ENCODE measurements at places on chromosomes 5 and 9.
A peak's percentile ranks its signal among the peaks of the same experiment; 100 is the strongest.

DNA sequence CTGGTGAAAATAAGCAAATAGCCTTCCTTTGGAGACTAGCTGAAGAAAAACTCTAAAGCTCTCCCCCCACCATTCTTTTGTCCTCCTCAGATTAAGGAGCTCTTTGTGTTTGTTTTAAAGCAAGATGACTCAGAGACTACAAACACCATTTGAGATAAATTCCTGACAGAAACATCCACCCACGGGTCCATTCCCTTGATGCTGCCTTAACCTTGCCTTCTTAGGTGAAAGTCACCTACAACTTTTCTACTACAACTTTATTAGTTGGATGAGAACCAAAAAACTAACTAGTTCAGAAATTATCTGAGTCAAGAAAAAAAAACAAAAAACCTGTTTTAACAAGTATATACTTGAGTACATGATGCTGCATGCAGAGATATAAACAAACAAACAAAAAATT lies 831.1 kb downstream of the NR2F1-AS1 start:
- DNase-seq = no peak

DNA sequence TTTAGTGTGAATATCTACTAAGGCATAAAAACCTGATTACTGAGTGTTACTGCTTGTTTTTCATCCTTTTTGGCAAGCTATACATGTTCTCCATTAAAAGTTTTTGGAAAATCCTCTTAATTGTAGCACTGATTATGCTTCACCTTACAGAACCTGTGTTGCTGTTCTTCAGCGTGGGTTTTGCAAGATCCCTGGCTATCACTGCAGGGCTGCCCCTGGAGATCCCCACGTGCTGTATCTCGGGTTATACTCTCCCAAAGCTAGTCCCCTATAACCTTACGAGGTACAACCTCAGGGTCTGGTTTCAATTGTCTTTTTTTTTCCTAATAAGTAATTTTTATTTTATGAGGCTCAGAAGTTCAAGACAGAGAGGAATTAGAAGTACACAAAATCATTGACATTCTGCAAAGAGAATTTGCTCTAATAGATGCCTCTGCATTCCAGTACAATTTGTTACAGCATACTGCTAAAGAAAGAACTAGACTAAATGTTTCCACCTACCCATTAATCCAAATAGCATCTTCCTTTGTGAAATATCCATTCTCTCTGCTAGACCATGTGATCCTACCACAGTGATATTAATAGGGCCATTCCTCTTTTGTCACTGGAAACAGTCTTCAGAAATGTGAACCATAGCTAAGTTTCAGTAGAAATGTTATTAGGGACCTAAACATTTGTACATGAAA lies 25.8 kb upstream of the CAMK4 start:
- no peak for DNase-seq

- peak; percentile 57 for DNase-seq
These were observed 2.1 kb downstream of the ANP32B start for GRCh38 chr9:97985058-97985861.

DNA sequence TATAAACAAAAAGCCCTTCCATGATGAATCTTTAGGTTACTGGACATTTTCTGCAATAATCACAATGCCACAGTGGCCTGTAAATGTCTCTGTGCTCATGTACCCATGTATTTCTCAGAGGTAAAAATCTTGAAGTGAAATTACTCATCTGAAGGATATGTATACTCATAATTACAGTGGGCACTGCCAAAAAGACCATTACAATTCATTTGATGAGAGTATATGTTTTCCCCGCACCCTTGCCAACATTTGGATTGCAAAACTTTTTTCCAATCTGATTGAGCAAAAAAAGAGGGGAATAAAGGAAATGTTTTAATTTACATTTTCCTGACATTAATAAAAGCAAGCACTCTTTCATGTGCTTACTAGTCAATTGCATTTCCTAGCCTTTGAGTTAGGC lies 110.5 kb downstream of the EPB41L4A start:
- DNase-seq = no peak

- no peak for DNase-seq
These were observed 56.9 kb upstream of the VCAN start for GRCh38 chr5:83414601-83415000.

GRCh38 chr9:98811051-98811650 lies 3.7 kb downstream of the GALNT12 start:
- DNase-seq = no peak

DNA sequence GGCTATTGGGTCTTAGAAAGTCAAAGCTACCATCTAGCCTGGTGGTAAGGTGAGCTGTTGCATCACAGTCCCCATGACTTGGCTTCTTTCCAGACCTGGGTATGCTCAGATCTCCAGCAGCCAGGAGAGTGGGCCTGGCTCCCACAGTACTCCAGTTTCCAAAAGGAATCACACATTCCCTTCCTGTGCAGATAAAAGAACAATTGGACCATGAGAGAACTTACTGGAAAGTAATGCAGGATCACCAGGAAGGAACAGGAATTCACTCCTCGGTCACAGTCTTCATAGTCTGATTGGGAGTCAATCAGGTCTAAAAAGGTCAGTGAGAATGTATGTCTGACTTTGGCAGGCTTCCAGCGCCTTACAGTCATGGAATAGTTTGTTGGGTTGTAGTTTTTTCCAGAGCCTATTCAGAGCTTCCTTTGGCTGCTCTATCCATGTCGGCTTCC lies 47.8 kb upstream of the CD180 start:
- DNase-seq = no peak

DNA sequence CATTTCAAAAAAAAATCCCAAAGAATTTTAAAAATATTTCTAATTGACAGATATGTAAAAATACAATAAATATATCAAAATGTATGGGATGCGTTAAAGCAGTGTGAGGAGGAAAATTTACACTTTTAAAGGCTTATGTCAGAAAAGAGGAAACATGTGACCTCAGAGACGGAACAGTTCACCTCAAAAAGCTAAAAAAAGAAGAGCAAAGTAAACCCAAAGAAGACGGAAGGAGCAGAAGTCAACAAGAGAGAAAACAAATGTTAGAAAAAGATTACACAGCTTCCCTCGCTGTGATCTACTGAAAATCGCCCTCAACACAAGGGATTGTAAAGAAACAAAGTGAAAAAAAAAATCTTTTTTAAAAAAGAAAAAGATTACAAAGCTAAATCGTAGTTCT lies 186.9 kb downstream of the AUH start:
- DNase-seq = peak; percentile 34

- no peak for DNase-seq
These were observed 615.2 kb downstream of the PTPRD start for GRCh38 chr9:9997585-9997984.

- no peak for DNase-seq
These were observed 57.6 kb upstream of the GRAMD2B start for GRCh38 chr5:126365446-126366198.

- no peak for DNase-seq
These were observed 136.4 kb downstream of the FSTL4 start for GRCh38 chr5:133475986-133476385.

GRCh38 chr9:100084734-100085133 lies 14.1 kb downstream of the ERP44 start:
- DNase-seq = no peak

- no peak for DNase-seq
These were observed 1775.7 kb upstream of the C9orf72 start for GRCh38 chr9:29348999-29349398.

- DNase-seq = peak; percentile 44
These were observed 60.2 kb downstream of the OSTF1 start for GRCh38 chr9:75148561-75148960.

DNA sequence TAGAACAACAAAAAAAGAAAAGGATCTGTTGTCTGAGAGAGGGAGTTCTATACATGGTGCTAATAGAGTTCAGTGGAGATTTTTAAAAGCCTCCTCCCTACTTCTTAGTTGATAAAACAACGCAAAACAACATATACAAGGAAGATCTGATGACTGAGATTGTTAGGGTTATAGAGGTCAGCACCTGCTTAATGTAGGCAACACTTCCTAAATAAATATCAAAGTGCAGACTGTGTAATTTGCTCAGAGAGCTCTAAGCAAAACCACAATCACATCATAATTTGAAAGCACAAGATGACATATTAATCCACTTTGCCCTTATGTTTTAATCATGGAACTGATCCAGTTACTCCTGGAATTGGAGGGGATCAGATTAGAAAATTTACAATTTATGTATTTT lies 474.5 kb downstream of the PRR16 start:
- DNase-seq = no peak

All from activated CD8-positive, alpha-beta T cell treated with anti-CD3 and anti-CD28 coated beads, Interleukin-2, amount 10 ng/mL, durations not matched to agents 7 days and 5 days (primary cell).